Liver (tissue), 10 donors: ENCODE measurements at places on chromosomes 7 and 10. TPM values are rescaled to one million over a fixed set of nuclear protein-coding genes. Genes with fewer than 3 reads are reported as not detected.

DNA sequence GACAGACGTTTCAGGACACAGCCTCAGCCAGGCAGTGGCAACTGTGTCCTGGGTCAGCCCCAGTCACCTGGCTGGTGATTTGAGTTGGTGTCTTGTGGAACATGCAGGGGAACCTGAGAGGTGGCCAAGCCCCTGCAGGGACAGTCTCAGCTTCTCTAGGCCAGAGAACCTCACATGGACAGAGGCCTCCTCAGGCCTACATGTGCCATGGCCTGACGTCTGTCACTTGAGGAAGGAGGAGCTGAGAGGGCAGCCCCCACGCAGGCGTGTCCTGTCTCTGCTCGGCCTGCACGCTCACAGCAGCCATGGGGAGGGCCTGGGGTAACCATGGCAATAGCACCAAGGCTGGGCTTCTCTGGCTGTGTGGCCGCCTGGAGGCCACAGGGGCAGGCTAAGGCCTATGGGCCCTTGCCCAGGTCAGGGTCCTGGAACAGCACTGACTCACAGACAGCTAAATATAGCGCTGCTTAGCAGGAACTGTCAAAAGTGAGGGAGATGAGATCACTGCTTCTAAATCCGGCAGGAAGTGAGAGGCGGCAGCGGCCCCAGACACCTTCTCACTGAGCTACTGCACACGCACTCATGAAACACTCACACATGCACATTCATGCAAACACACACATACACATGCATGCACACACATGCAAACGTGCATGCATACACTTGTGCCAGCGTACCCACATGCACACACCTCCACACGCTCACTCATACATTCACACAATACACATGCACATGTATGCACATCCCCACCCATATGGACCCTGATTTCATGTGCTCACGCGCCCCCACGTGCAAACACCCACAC, 57.0 kb downstream of the YKT6 start:
- peak overlapping the region; percentile 61 for H3K27ac ChIP-seq
- H3K27me3 ChIP-seq, result no peaks in the 10 kb centered on the region
- no peak overlapping the region for H3K4me3 ChIP-seq

The ADRB1 gene
- 0.05 TPM for total RNA-seq

The AOAH gene
- total RNA-seq, result 26.7 TPM

The CLCN1 gene
- total RNA-seq, result 0.08 TPM

The SPDYE11 gene
- not detected for total RNA-seq
